ENCODE measurements at places on chromosomes 16 and 17.

- no peak for DNase-seq
Measured at GRCh38 chr17:4509923-4510617, 11.4 kb downstream of the SPNS2 start.

- no peak for DNase-seq
Measured at GRCh38 chr16:85524365-85524629, 88.8 kb upstream of the GSE1 start.

DNA sequence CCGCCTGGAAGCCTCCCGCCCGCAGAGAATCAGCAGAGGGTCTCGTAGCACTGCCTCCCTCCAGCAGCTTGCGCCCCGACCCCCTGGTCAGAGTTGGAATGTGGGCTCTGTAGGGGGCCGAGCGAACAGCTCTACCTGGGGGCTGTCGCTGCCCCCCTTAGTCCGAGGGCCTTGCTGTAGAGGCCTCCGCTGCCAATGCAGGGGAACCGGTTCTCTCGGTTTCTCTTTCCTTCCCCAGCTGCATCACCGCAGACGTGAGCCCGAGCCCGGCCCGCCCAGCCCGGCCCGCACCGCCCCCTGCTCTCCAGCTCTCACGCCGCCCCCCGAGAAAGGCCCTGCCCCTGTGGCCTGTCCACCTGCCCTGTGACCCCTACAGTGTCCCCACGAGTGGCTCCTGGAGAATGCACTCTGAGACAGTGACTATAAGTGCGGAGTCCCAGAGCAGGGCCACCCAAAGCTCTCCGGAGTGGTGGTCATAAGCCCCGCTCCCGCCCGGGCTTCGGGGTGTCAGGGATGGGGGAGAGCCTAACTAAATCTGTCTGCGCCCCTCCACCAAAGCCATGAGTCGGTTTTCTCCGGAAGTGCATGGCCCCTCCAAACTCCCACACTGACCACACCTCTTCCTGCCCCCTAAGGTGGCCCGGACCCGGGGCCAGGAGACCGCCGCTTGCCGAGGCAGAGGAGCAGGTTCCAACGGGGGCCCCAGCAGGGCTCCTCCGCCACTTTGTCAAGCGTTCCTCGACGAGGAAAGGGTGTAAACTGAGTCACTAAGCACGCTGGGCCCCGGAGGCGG lies 1.7 kb downstream of the ARHGAP27 start:
- no peak for DNase-seq

DNA sequence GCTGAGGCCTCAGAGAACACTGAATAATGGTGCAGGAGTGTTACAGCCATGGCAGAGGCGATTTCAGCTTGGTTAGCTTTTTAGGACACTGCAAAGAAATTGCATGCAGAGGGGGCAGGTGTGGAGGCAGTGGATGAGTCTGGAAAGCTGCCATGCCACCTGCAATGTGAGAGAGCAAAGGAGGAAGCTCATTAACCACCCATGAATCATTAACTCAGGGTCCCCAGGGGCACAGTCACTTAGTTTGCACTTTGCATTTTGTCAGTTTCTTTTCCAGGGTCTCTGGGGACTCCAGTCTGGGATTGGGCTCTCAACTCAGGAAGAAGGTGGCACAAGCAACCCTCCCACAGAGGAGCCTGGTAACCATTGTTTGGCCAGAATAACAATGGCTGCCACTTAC lies 132.9 kb downstream of the USP31 start:
- no peak for DNase-seq

- no peak for DNase-seq
Measured at GRCh38 chr17:62572888-62573401, 54.5 kb upstream of the MRC2 start.

- no peak for DNase-seq
Measured at GRCh38 chr16:14364386-14365199, 265.5 kb downstream of the PARN start.

DNA sequence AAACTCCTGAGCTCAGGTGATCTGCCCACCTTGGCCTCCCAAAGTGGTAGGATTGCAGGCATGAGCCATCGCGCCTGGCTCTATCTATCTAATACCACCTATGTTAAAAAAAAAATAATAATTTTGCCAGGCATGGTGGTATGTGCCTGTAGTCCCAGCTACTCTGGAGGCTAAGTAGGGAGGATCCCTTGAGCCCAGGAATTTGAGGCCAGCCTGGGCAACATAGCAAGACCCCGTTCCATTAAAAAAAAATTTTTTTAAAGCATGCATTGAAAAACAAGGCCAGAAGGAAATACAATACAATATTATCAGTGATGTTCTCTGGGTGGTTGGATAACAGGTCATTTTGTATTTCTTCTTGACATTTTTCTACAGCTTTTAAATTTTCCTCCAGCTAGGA lies 45.2 kb upstream of the HELZ start:
- DNase-seq: no peak

DNA sequence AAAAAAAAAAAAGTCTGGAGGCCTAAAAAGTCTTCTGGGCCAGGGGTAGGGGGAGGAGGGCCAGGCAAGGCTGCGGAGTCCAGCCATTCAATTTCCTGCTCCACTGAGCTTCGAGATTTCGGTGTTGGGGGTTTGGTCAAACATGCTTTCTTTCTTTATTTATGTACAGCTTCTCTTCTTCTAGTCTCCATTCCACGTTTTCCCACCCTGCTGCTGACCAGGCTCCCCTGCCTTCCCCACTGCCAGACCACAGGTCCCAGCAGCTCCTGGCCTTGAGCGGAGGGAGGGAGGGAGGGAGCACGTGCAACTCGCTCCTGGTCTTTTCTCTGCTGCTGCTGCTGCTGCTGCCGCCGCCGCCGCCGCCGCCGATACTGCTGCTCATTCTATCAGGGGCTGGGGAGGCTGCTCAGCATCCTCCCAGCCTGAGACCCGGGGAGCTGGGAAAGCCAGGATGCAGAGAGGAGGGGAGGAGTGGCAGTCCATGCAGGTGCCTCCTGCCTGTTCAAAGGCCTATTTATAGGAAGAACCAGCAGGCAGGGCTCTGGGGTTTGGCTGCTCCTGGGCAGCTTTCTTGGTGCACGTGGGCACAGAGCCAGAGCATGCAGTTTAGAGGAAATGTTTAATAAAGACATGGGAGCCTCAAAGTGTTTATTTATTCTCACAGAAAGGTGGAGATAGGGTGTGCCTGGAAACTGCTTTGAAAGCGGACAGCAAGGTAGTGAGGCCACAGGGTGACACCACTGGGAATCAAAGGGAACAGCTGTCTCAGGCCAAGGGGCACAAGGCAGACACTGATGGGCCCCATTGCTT lies 23.4 kb upstream of the ZFHX3 start:
- no peak for DNase-seq

DNA sequence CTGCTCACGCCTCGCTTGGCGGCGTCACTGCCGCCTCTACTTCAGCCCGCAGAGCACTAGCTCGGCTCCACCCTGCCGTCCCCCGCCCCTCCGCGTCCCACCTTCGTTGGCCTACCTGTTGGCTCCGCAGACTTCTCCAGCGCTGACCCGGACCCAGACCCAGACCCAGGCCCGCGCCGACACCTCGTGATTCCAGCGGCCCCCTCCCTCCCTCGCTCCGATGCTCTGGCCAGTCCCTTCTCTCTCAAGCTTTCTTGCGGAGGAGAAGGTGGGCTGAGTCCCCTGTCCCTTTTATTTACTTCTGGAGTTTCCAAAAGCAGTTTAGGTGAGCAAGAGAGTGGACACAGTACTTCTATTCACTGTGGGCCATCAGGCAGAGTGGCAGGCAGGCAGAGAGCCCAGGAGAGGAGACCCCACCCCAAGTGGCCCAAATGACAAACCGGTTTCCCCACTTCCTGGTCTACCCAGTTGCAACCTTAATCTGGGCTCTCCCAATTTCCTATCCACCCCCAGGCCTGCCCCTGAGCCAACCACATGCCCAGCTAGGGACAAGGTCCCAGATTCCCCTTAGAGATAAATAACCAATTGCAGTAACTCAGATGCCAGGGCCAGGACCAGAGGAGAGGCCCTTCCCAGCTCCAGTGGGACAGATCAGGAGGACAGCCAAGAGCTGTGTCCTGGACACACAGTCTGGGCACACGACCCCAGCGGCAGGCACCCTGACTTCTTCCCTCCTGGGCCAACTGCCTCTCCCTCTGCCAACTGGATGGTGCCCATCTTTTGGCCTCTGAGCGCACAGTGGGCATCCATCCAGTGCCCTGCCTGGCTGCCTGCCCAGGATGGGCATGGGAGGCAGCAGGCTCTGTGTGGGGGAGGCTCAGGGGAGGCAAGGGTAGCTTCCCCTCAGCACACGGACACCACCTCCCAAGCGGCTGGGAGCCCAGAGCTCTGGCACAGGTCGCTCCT lies 1.2 kb upstream of the SRCIN1 start:
- peak; percentile 87 for DNase-seq
